ENCODE measurements at places on chromosomes 3 and 15.
A peak's percentile ranks its signal among the peaks of the same experiment; 100 is the strongest.

- DNase-seq: no peak
Observed at GRCh38 chr15:51802593-51802992, 26.9 kb upstream of the TMOD3 start.

- no peak for DNase-seq
Observed at GRCh38 chr3:35658686-35659085, 19.4 kb downstream of the ARPP21 start.

DNA sequence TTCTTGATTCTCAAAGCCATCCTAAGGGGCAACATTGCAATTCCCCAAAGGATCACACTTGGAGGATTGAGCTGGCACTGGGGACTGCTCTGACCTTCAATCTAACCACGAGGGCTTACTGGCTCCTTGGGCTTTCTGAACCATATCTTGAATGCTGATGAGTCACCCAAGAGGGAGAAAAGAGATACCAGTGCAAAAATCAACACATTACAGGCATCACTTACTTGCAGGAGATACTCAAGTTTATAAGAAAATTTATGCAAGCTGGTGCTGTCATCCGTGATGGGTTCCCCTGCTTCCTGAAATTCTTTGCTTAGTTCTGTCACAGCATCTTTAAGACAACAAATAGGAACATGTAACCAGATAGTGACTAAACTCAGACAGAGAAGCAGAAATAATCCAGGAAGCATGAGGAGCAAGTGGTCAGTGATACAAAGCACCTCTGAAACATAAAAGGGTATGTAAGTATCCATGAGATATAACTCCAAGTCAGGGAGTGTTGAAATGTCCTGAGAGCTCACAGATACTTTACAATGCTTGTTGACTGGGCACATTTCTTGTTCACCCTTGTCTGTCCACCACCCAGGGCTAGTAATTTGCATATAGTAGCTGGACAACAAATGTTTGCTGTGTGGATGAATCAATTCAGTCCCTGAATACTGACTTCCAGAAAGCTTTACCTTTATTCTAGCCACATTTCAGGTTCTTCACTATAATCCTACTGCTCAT lies 14.1 kb downstream of the FYCO1 start:
- DNase-seq: no peak

- DNase-seq: peak; percentile 66
Observed at GRCh38 chr3:177777699-177778098, 580.4 kb upstream of the TBL1XR1 start.

DNA sequence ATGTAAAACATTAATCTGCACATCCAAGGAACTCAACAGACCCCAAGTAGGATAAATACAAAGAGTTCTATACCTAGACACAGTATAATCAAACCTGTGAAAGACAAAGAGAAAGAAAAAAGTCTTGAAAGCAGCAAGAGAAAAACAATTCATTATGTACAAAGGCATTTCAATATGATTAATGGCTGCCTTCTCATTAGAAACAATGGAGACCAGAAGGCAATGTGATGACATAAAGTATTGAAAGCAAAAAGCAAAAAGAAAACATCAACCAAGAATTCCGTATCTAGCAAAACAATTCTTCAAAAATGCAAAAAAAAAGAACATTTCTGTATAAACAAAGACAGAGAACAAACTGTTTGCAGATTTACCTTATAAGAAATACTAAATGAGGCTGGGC lies 81.1 kb downstream of the XXYLT1 start:
- no peak for DNase-seq

- DNase-seq: no peak
Observed at GRCh38 chr3:167843886-167844285, 108.4 kb downstream of the SERPINI1 start.

- DNase-seq: no peak
Observed at GRCh38 chr3:107235928-107236315, 141.3 kb upstream of the CCDC54 start.

- DNase-seq: no peak
Observed at GRCh38 chr3:63808633-63809032, 10.5 kb upstream of the C3orf49 start.

DNA sequence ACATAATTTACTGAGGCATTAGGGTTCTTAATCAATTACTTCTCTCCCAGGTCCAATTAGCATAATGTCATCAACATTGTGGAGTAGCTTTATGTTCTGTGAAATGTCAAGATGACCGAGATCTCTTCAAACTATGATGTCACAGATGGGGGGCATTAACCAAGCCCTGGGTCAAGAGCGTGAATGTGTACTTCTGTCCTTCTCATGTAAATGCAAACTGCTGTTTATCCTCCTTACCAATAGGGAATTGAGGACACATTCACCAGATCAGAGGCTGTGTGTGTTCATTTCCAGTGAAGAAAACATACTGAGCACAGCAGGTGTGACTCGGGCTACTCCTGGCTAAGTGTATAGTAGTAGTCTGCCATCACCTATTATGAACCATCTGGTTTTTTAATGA lies 177.9 kb downstream of the MINAR1 start:
- DNase-seq: no peak

GRCh38 chr3:192887701-192888100 lies 30.0 kb downstream of the MB21D2 start:
- peak; percentile 38 for DNase-seq
